ENCODE measurements at places on chromosomes 5 and 9.

- no peak for DNase-seq
Observed at GRCh38 chr9:86201474-86202337, 57.8 kb downstream of the C9orf153 start.

GRCh38 chr9:128787659-128788058 is 606 bp downstream of the TBC1D13 start:
- DNase-seq, result no peak

DNA sequence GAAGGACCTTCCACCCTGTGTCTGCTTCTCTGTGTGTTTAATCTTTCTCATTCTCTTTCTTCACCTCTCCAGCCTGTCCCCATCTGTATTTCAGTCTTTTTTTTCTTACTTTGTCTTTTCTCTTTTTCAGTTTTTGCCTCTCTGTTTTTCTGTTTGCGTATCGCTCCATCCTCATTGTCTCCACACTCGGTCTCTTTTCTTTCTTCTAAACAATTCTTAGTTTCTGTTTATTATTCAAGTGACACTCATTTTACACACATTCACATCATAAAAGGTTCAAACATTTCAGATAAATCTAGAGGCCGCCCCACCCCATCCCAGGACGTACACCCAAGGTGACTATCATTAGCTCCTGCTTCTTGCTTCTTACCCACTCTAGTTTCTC is 9.8 kb downstream of the LHX2 start:
- no peak for DNase-seq

- DNase-seq, result no peak
Observed at GRCh38 chr5:137747848-137748247, 6.3 kb downstream of the HNRNPA0 start.

DNA sequence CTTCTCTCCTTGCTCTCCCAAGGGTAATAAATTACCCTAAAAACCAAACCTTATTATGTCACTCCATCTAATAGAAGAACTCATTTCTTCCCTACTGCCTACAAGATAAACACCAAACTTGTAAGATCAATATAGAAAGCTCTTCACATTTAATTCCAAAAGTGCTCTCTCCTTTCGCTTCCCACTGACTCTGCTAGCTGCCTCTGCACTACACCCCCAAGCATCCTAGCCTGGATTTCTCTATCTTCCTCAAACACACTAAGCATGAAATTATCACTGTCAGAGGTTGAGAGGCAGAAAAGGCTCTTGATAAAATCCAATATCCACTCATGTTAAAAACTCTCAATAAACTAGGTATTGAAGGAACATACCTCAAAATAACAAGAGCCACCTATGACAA is 162.4 kb downstream of the KCNN2 start:
- no peak for DNase-seq

DNA sequence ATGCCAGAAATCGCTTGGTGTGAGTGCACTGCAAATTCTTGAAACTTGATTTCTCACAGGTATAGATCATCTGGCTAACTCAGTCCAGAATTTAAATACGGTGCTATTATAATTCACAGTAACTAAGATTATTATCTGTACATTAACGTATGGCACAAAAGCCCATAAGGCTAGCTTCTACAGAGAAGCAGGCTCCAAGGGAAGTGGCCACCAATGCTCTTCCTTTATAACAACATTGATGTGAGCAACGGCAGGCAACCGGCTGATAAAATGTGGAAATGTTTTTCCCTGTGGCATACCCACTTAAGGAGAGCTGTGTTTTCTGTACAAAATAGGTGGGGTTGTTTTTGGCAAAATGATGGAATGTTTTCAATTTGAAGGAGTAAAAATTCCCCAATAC is 35.7 kb downstream of the SEMA4D start:
- DNase-seq, result no peak

DNA sequence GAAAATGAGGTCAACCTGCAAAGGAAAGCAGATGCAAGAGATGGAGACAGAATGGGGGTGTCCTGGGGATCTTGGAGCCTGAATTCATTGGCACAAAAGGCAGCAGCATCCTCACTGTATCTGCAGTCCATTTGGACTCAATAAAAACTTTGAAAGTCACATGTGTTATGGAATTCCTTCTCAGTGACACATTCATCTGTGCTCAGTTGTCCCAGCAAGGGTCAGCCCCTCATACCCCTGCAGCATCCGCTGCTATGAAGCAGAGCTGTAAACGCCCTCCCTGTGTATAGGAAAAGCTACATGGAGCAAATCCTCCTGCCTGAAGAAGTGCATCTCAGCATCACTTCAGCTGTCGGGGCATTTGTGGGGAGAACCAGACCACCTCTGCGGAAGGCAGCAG is 14.5 kb upstream of the RARS1 start:
- DNase-seq, result no peak

DNA sequence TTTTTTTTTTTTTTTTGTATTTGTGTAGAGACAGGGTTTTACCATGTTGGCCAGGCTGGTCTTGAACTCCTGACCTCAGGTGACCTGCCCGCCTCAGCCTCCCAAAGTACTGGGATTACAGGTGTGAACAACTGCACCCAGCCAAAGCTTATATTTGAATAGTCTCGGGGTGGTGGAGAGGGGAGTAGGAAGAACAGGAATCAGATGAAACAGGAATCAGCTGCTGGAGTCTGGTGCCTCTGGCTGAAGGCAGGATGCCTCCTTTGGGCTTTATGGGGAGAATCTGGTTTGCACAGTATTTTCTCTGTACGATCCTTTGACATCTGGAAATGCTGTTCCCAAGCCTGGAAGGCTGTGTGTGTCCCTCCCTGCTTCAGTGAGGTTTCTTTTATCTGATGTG is 10.9 kb downstream of the C5orf52 start:
- no peak for DNase-seq

DNA sequence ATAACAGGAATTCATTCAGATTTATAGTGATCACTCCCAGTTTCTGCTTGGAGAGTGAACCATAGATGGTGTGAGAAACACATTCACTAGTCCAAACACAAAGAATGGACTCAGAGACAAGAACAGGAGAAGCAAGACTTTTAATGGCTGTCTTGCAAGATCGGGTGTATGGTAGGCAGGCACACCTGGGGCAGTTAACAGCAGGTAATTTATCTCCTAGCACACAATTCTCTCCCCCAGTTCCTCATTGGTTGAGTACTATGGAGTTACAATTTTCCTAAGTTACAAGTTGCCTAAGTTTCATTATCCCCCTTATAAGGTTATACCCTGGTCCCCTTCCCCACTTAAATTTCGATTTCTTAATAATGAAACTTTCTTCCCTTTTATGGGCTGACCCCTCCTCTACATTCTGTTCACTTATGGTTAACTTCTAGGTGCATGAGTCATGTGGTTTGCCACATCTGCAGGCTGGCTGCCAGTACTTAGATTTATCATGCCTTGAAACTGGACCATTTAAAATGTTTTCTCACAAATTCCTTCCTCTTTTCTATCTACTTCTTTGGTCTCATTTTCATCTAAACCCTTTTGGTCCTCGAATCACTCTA is 623.3 kb downstream of the HINT1 start:
- no peak for DNase-seq

DNA sequence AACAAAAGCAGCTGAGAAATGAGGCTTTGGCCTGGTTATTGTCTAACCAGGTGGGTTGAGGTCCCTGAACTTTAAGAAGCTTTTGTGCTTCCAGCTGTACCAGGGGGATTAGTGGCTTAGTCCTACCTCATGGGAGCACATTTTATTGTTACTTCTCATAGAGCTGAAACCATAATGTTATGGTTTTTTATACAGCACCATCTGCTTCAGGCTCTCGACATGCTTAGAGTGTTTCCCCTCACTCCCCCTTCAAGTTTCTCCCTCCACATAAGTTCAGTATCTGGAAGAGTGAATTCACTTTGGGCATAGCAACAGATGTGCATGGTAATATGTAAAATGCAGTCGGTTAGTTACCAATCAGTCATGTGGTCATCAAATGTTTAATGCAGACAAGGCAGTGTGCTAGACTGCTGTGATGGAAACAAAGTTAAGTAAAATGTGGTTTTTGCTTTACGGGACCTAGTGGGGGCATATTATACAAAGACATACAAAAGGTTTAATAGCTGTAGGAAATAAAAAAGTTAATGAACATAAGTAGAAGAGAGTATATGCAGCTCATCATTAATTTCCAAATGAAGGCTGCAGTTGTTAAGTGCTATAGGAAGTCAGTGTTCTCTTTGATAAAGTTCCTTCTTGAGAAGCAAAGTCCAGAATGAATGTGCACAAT is 95.9 kb upstream of the SPRY4 start:
- no peak for DNase-seq

DNA sequence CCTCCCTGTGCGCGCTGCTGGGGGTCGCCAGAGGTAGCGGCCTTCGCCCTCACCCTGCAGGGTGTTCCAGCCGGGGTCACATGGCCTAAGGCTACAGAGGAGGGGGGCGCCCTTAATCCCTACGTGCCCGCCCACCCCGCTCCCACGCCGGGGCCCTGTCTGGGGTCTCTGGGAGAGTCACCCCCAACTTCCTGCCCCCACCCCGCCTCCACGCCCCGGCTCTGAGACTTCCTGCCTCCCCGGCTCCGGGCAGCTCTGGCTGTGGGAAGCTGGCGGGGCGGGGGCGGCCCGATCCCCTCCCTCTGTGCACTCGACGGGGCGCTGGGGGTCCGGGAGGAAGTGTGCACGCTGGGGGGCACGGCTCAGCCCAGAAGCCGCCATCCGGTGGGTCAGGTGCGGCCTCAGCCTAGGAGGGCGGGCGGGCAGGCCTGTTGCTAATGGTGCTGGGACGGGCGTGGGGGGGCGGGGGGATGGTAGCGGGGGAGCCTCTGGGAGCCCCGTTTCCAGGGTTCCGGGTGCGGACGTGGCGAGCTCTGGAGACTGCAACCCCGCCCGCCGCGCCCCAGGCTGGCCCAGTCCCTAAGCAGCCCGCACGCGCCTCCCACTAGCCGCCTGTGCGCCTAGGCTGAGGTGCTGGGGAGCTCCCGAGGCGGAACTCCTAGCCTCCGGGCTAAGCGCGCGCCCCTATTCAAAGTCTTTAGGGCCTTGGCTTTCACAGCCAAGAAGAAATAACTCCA is 61.6 kb downstream of the CXXC5 start:
- no peak for DNase-seq

GRCh38 chr5:168879929-168880328 is 300.8 kb upstream of the PANK3 start:
- DNase-seq, result no peak

DNA sequence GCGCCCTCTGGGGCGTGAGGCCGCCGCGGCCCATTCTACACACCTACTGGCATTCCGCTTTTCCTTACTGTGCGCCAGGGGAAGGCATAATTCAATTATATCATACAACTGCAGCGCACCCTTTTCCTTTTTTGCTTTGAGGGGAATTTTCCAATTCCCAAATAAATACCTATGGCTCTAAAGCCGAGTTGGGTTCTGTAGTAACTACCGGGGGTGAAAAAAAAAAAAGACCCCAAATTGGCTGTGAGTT is 34.1 kb upstream of the NFIB start:
- DNase-seq, result no peak

GRCh38 chr5:74064911-74065310 is 438.9 kb downstream of the ARHGEF28 start:
- DNase-seq, result no peak

DNA sequence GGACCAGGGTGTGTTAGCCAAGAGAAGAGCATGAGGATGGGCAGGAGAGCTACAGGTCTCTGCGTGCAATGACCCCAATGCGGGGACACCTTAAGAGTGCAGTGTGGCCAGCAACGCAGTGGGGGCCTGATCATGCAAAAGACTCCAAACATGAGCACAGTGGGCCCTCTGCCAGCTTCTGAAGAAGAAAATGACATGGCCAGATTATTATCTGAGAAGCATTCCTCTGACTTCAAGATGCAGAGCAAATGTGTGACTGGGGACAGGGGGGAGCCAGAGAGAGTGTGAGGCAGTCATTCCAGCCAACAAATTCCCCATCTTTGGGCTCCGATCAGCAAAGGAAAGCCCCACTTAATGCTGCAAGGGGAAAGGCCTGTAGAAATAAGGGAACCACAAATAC is 229.4 kb downstream of the CDK5RAP2 start:
- no peak for DNase-seq

DNA sequence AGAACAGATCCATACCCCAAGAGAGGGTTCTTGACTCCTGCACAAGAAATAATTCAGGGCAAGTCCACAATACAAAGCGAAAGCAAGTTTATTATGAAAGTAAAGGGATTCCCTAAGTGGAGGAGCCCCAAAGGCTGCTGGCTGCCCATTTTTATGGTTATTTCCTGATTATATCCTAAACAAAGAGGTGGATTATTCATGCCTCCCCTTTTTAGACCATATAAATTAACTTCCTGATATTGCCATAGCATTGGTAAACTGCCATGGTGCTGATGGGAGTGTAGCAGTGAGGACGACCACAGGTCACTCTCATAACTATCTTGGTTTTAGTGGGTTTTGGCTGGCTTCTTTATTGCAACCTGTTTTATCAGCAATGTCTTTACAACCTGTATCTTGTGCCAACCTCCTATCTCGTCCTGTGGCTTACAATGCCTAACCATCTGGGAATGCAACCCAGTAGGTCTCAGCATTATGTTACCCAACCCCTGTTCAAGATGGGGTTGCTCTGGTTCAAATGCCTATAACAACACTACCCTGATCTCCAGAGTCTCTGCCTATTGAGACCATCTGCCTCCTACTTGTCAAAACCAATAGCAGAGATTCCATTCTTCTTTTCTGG is 154.4 kb upstream of the GRAMD2B start:
- no peak for DNase-seq

GRCh38 chr5:133780619-133781280 is 168.4 kb upstream of the FSTL4 start:
- no peak for DNase-seq

DNA sequence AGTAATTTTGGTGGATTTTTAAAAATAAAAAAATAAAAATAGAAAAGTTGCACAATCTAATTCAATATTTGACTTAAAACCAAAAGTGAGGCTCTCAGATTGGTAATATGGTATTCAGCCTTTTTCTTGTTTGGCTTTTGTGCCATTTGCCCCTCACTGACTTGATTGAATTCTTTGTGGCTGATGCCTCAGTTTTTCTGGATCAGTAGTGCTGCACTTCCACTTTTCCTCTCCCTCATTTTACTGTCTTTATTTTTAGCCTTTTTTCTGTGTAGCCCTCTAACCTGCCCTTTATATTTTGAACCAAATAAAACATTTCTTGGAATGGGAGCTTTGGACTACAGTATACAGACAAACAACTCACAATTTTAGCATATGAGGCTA is 3.8 kb upstream of the MSMP start:
- no peak for DNase-seq

GRCh38 chr5:17989036-17989435 is 354.8 kb downstream of the TAF11L14 start:
- DNase-seq, result no peak

GRCh38 chr9:129596541-129597331 is 24.2 kb downstream of the C9orf50 start:
- no peak for DNase-seq

DNA sequence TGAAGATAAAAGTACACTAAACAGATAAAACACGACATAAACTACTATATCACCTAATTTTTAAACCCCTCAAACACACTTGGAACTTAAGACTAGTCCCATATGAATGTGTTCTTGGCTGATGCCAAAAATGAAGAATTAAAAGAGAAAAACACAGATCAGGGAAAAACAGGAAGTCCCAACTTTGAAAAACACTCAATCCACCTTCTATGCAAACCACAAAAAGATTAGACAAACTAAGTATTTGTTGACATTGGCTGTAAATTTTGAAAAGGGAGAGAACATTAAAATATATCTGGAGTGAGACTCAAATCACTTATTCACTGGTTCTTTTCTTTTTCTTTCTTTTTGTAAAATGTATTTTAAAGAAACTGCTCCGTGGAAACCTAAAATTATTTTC is 81.4 kb downstream of the ANKH start:
- DNase-seq, result no peak

- no peak for DNase-seq
Observed at GRCh38 chr5:14663734-14664269, 716 bp upstream of the OTULIN start.

Measured in T-helper 2 cell treated with Interferon-gamma antibody and Interleukin-4, amounts not matched to agents 5 μg/mL and 100 μg/mL, for 36 hours (primary cell).